ENCODE measurements at places on chromosomes 6 and 20.

- no peak for DNase-seq
Observed at GRCh38 chr6:167811040-167811439, 15.7 kb upstream of the AFDN start.

- no peak for DNase-seq
Observed at GRCh38 chr20:42530855-42531448, 658.8 kb downstream of the PTPRT start.

DNA sequence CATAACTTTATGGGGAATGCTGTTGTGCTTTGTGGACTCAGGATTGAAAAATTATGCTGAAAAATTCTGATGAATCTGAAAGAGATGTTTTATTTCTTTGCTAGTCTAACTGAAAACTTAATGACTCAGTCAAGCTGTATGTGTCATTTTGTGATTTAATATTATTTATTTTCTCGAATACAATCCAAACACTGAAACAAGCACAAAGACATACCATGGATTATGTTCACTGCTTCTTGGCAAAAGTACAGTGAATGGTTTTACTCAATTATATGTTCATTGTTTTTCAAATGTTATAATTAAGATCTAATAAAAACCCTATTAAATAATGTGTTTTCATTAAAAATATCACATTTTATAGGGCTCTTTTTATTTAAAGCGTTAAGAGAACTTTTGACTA is 330.6 kb upstream of the EPHA7 start:
- DNase-seq: no peak

GRCh38 chr6:119339941-119340456 is 9.6 kb downstream of the MAN1A1 start:
- no peak for DNase-seq

GRCh38 chr6:142027074-142027473 is 105.7 kb upstream of the GJE1 start:
- no peak for DNase-seq

GRCh38 chr6:167547751-167548150 is 222.9 kb downstream of the TTLL2 start:
- no peak for DNase-seq

DNA sequence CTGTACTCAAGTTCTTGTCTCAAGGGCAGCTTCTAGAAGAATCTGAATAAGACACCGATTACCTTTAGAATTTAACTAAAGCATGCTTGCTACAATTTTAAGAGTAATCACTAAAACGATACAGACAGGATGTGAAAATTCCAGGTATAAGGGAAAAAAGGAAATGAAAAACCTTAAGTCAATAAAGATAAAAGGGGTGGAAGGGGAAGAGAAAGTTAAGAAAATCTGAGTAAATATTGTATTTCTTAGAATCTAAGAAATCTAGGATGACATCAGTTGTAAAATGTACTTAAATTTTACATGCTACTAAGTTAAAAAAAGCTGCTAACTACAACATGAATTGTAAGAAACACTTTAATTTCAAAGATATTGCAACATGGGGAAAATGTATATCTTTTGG is 30.3 kb upstream of the MOCS1 start:
- DNase-seq: no peak

GRCh38 chr6:151773382-151773781 is 34.1 kb upstream of the ESR1 start:
- no peak for DNase-seq

GRCh38 chr6:145673504-145673903 is 61.8 kb downstream of the EPM2A start:
- DNase-seq: no peak

GRCh38 chr6:10451828-10452509 is 37.1 kb upstream of the TFAP2A start:
- no peak for DNase-seq

DNA sequence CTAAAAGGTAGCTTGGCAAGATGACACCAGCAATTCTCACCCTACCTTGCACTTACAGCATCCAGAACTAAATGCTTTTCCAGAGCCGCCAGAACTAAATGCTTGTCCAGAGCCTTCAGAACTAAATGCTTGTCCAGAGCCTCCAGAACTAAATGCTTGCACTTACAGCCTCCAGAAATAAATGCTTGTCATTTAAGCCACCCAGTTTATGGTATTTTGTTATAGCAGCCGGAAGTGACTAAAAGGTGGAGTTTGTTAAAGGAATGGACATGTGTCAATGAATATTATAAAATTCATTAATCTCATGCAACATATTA is 133.5 kb downstream of the GPX5 start:
- DNase-seq: no peak

DNA sequence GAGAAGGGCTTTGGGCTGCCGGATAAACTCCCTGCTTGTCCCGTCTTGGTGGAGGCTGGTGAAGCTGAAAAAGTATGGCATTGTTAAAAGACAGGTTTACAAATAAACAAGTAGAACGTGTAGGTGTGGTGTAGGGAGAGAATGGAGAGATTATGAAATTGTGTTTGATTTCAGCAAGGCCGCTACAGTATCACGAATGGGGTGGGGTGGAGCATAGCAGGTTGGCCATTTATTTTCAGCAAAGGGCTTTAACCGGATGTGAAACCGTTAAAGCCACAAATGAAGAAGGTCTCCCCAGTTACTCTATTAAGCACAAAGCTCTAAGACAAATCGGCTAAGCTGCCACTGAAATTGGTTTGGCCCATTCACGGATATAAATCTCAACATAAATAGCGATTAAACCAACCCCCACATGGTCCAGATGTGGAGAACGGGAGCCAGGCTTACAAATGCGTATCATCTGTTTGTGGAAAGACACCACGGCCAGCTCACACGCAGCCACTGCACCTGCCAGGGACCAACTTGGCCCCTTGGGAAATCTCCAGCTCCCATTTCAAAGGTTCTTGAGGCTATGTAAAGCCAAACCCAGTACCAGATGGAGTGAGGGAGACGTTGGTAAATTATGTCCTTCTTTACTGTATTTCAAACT is 94.0 kb downstream of the ZMYND8 start:
- DNase-seq: no peak

GRCh38 chr6:14147891-14148290 is 30.3 kb downstream of the CD83 start:
- no peak for DNase-seq

GRCh38 chr6:5295623-5296022 is 34.3 kb downstream of the FARS2 start:
- DNase-seq: no peak

DNA sequence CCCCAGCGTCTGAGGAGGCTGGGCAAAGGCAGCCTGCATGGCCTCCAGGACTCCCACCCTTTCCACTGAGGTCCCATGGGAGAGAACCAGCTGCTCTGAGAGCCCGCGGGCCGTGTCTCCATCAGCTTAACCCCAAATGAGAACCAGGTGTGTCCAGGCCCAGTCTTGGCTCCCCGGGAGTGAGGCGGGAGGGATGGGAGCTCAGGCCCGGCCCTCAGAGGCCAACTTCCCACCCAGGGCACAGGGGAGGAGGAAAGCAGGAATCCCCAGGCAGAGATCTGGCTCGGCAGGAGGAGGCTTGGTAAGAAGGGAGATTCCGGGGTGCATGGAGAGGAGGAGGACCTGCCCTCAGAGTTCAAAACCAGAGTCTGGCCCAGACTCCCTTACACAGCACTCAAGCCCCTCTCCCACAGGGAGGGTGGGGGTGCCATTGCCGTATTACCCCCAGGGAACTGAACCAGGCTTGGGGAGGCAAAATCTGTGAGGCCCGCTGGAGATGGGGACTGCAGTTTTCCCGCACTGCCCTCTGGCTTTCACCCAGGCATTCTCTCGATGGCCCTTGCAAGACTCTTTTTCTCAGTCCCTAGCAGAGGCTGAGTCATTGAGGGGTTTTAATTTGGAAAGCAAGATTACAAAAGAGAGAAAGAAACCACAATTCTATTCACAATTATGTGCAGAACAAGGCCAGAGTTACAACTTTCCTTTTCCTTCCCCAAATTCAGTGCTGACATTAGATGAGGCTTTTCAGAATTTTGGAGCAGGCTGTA is 17.1 kb downstream of the FOXF2 start:
- no peak for DNase-seq

GRCh38 chr20:20051767-20052073 is 546 bp downstream of the CRNKL1 start:
- no peak for DNase-seq

- no peak for DNase-seq
Observed at GRCh38 chr20:53738039-53738944, 144.7 kb upstream of the ZNF217 start.

GRCh38 chr6:42879372-42880239 is at the start of gene RPL7L1:
Gene RPL7L1, plus strand, starts transcription at chr6:42879616. Its CDS starts 295 bp downstream, at chr6:42879911.
- DNase-seq: peak; percentile 75

DNA sequence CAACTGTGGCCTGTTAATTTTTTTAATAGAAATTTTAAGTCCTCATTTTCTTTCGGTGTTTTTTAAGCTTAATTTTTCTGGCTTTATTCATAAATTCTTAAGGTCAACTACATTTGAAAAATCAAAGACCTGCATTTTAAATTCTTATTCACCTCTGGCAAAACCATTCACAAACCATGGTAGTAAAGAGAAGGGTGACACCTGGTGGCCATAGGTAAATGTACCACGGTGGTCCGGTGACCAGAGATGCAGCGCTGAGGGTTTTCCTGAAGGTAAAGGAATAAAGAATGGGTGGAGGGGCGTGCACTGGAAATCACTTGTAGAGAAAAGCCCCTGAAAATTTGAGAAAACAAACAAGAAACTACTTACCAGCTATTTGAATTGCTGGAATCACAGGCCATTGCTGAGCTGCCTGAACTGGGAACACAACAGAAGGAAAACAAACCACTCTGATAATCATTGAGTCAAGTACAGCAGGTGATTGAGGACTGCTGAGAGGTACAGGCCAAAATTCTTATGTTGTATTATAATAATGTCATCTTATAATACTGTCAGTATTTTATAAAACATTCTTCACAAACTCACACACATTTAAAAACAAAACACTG is 10.1 kb downstream of the HFE start:
- peak; percentile 53 for DNase-seq

GRCh38 chr6:75484535-75484934 is 9.1 kb downstream of the FILIP1 start:
- DNase-seq: no peak

DNA sequence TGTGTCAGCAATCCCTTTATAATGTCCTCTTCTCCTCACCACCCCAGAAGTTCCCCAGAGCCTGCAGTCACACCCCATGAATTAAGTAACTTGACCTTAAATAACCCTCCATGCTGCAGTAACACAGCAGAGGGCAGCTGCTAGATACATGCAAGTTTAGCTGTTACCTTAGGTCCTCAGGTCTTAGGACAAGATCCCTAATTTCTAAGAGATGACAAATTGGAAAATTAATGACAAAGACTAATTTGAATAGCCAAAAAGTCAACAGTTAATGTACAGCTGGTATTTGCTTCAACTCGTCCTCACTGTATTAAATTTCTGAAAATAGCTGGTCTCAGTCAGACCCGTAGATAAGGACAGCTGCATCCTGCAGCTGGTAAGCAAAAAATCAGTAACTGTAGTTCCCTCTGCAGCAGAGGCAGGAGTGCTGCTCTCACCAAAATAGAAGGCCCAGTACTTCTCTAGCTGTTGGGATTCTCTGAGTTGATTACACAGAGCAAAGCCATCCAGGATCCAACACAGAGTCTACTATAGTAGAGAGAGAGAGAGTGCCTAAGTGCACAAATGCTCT is 62.4 kb downstream of the TNFRSF21 start:
- DNase-seq: no peak

DNA sequence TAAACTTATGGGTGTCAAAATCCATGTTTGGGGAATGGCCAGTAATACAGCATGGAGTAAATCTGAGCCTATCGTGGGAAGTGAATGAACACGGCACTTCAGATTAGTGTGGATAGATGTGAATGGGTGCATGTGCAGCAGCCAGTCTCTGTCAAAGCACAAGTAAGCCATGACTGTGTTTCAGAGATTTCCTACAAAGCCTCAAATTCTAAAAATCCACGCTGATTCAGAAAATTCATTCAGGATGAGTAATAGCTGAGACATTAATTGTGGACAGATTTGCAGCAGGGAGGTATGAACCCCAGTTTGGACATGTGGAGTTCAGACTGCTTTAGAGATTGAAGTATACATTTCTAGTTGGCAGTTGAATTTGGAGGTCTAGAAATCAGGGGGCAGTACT is 115.1 kb downstream of the QKI start:
- no peak for DNase-seq

DNA sequence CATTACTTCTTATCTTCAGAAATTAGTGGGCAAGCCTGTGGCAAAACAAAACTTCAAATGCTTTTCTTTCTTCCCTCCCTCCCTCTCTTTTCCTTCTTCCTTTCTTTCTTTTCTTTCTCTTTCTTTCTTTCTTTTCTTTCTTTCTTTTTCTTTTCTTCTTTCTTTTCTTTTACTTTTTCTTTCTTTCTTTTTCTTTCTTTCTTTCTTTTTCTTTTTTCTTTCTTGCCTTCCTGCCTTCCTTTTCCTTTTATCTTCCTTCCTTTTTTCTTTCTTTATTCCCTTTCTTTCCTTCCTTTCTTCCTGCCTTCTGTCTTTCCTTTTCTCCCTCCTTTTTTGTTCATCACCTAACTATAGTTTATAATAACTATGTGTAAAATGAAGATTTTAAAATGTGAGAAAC is 295.1 kb downstream of the SMOC2 start:
- DNase-seq: no peak

DNA sequence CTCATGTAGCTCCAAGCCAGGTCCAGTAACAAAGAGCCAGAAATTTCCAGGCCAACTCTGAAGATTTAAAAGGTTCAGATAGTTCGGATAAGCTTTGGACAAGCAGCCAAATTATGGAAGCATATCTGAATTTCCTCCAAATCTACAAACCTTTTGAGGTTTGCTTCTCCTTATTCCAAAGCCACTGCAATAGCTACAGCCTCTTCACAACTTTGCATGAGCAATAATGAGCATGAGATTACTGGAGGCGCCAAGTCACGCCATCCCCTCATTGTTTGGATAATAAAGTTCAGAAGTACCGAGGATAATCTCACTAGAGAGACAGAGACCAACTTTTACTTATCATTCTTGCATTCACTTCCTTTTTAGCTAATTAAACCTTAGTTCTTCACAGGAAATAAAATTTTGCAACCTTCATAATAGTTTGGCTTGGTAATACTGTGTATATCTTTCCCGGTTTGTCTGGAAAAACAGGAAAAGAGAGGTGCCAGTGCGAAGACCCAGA is 329.6 kb upstream of the RSPO3 start:
- no peak for DNase-seq
